ENCODE measurements at places on chromosomes 7 and 10.

- peak overlapping the region; percentile 89 for H3K4me3 ChIP-seq
- H3K36me3 ChIP-seq: peaks cover 44% of the 10 kb centered on the region
- no peaks in the 10 kb centered on the region for H3K27me3 ChIP-seq
- peaks cover 3% of the 10 kb centered on the region for H3K4me1 ChIP-seq
Observed at GRCh38 chr7:135169141-135169963, 1.2 kb downstream of the CYREN start.

DNA sequence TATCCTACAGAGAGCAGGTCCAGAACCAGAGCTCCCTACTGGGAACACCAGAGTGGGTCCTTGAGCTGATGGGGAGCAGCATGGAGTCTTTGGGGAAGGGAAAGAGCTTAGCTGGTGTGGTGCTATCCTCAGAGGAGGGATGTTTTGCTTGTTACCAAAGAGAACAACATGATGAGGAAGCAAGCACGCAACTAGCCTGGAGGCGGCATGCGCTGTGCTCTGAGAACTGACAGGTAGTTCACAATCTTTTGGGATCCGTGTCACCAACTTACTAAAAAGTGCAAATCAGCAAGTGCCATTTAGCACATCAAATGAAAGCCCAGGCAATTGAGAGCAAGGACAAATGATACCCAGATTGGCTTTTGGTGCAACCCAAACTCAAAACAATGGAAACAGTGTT, 257.9 kb downstream of the DPP6 start:
- H3K36me3 ChIP-seq: no peaks in the 10 kb centered on the region
- peaks cover 10% of the 10 kb centered on the region for H3K4me1 ChIP-seq
- DNase-seq: no peak
- no peaks in the 10 kb centered on the region for H3K27me3 ChIP-seq
- H3K27ac ChIP-seq: no peak overlapping the region
- no peak overlapping the region for H3K4me3 ChIP-seq

DNA sequence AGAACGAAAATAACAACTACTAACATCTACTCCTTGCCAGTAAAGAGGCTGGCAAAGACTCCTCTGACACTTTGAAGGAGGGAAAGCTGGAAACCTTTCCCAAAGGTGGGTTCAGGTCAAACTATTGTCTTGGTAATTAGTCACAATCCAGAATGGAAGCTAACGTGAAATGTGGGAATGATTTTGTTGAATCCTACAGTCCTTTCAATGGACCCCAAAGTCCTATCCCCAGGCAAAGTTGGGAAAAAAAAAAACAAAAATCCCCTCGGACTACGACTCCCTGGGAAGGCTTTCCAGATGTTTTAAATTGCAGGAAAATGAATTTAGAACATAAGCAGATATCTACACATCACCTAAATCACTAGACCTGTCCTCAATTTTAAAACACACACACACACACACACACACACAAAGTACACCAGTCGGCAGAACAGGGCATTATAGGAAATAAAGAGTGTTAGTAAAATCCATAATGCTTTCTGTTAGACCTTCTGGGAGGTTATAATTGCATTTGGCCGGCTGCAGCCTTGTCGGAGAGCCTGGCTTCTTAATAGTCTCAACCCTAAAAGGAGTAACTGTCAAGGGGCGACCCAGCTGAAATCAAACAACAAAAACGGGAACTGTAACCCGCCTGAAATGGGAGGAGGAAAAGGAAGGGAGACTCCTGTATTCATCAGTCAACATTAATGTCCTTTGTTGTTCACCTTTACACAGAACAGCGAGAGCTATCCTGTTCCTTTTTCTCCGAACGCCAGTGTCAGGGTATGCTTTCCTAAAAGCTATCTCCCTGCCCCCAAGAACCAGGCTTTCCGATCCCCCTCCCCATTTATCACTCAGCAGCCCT, 1.5 kb downstream of the DOCK4 start:
- no peak for DNase-seq
- no peaks in the 10 kb centered on the region for H3K36me3 ChIP-seq
- H3K4me3 ChIP-seq: peak overlapping the region; percentile 99
- H3K27ac ChIP-seq: peak overlapping the region; percentile 71

DNA sequence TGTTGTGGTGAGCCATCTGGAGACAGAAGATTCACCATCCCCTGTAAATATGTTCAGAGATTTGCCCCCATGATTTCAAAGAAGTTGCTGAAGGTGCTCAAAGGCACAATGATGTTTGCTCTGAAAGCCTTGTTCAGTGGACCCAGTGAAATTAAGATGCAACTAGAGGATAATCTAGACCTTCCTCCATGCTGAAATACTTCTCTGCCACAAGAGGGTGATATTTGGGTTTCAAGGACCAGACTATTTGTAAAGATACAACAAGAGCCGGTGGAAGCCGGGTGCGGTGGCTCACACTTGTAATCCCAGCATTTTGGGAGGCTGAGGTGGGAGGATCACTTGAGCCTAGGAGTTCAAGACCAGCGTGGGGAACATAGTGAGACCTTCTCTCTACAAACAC, 13.5 kb upstream of the MSRB2 start:
- no peaks in the 10 kb centered on the region for H3K27me3 ChIP-seq
- H3K27ac ChIP-seq: no peak overlapping the region
- no peaks in the 10 kb centered on the region for H3K36me3 ChIP-seq
- DNase-seq: no peak
- no peak overlapping the region for H3K4me3 ChIP-seq
- H3K4me1 ChIP-seq: no peaks in the 10 kb centered on the region

DNA sequence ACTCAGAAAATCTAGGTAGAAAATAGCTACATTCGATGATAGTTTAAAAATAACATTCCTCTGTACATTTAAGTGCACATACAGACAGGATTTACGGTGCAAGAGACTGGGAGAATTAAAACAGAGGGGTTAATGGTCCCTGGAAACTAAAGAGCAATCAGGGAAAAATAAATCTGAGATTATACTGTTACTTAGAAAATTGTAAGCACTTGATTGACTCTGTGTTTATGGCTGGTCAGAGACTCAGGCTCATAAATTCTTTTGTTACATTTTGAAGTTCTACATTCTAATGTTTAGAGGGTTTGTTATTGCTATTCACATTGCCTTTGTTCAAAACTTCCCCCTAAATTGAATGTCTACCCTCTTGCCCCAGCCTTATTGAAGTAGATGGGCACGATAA, 54.4 kb downstream of the CDCA7L start:
- H3K36me3 ChIP-seq: no peaks in the 10 kb centered on the region
- DNase-seq: no peak
- no peak overlapping the region for H3K27ac ChIP-seq

- peaks cover 4% of the 10 kb centered on the region for H3K4me1 ChIP-seq
- no peak for DNase-seq
- H3K36me3 ChIP-seq: no peaks in the 10 kb centered on the region
- no peak overlapping the region for H3K4me3 ChIP-seq
- no peaks in the 10 kb centered on the region for H3K27me3 ChIP-seq
Observed at GRCh38 chr7:45687721-45688120, 113.6 kb downstream of the ADCY1 start.

DNA sequence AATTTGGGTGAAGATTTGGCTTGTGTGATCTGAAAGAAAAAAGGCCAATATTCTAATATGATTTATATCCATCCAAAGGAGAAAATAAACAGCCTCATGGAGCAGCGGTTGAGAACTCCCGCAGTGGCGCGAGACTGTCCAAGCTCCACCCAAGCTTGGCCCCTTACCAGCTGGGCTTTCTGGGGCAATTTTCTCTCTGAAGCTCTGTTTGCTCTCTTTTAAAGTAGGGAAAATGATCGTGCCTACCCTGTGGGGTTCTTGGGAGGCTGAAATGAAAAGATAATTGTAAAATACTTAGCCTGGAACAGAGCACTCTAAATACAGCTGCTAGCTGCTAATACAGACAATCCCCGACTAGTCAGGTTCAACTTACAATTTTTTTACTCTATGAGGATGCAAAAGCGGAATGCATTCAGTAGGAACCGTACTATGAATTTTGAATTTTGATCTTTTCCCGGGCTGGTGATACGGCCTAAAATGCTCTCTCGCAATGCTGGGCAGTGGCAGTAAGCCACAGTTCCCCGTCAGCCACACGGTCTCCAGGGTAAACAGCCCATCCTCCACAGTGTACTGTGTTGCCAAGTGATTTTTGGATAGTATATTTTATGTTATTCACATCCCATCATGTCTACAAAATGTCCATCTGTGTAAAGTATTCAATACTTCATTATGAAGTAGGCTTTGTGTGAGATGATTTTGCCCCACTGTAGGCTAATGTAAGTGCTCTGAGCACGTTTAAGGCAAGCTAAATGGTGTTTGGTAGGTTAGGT, 137.7 kb downstream of the CHN2 start:
- H3K4me1 ChIP-seq: peaks cover 10% of the 10 kb centered on the region
- DNase-seq: no peak
- 0 out of 2 replicates have a peak, but pooled peaks cover 4% of the 10 kb centered on the region for H3K27me3 ChIP-seq

DNA sequence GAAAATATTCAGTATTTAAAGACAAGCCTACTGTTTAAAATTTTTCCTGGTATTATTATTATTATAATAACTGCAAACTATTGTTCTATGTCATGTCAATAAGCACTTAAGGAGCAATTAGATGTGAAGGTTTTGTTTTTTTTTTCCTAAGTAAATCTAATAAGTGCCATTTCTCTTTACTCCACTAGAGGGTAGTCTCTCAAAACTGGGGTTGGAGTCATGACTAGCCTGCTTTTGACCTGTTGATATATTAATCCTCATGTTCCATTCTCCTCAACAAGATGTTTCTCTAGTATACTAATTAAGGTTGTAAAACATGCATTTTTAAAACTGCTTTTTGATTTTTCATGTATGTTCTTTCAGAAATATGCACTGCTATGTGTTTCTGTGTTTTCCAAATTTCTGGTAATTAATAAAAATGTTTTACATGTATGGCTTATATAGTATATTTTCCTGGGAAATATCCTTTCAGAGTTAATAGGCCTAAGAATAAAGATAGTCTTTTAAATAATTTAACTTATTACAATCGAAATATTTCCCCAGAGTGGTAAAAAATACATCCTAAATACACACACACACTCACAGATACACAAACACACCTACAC, 1.0 kb upstream of the LRRN3 start:
- H3K4me3 ChIP-seq: no peak overlapping the region
- H3K27ac ChIP-seq: 0 out of 2 replicates have a peak overlapping the region, but pooled peaks have one; percentile 1
- DNase-seq: peak; percentile 61
- H3K36me3 ChIP-seq: no peaks in the 10 kb centered on the region
- H3K4me1 ChIP-seq: peaks cover 5% of the 10 kb centered on the region
- no peaks in the 10 kb centered on the region for H3K27me3 ChIP-seq

DNA sequence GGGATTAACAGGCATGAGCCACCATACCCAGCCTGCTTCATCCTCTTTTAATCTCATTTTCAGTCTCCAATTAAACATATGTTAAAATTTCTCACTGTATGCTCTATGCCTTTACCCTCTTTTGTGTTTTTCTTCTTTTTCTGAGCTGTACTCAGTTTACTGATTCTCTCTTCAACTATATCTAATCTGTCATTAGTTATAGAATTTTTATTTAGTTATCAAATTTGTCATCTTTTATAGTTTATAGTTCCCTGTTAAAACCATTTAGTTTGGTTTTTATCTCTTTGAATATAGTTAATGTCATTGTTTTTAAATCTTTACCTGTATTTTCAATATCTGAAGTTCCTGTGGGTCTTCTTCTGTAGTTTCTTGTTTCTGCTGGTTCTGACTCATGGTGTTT, 93.3 kb downstream of the KAT6B start:
- peaks cover 18% of the 10 kb centered on the region for H3K4me1 ChIP-seq
- no peaks in the 10 kb centered on the region for H3K27me3 ChIP-seq
- no peak for DNase-seq

- H3K4me1 ChIP-seq: no peaks in the 10 kb centered on the region
- no peak overlapping the region for H3K4me3 ChIP-seq
- H3K36me3 ChIP-seq: peaks cover 27% of the 10 kb centered on the region
- no peaks in the 10 kb centered on the region for H3K27me3 ChIP-seq
Observed at GRCh38 chr7:75889223-75889825, 10.5 kb downstream of the RHBDD2 start.

DNA sequence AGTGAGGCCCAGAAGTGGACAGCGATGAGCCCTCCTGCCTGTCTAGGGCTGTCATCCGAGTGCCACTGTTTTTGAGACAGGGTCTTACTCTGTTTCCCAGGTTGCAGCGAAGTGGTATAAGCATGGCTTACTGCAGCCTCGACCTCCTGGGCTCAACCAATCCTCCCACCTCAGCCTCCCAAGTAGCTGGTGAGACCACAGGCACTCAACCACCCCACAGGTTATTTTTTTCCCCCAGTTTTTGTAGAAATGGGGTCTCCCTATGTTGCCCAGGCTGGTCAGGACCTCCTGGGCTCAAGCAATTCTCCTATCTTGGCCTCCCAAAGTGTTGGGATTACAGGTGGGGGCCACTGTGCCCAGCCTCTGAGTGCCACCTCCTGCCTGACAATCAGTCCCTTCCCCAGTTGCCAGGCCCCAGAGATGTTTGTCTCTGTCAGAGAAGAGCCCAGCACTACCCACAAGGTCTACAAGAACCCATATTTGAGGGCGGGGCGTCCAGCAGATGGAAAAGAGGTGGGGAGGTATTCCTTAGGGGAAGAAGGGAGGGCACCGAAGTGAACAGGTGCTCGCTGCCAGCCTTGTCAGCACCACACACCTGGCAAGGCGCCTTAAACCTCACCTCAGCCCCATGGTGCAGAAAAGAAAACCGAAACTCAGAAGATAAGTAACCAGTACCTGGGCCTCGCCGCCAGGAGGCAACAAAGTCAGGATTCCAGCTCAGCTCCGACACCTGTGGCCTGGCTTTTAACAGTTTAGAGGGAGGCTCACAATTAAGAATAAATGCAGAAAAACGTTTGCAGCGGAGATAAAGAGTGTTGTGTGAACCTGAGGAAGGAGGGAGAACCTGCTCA, 77.4 kb upstream of the ANLN start:
- H3K4me3 ChIP-seq: no peak overlapping the region
- H3K4me1 ChIP-seq: peaks cover 10% of the 10 kb centered on the region

DNA sequence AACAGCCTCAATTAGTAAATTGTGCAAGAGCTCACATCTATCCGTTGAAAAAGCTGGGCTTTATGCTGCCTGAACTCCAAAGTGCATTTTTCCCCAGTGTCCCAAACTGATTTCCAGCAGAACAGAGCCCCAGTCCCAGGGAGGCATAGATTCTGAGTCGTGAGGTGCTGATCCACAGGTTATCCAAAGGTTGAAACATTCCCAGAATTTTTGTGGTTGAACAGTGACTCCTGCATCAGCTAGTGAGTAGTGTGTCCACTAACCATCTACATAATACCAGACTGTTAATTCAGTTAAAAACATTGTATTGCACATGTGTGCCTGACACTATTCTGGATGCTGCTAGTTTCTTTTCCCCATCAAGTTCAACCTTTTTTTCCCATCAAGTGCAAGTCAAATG, 761.5 kb downstream of the GATA3 start:
- H3K4me3 ChIP-seq: no peak overlapping the region
- H3K36me3 ChIP-seq: no peaks in the 10 kb centered on the region
- H3K27ac ChIP-seq: no peak overlapping the region
- no peak for DNase-seq

- peaks cover 20% of the 10 kb centered on the region for H3K4me1 ChIP-seq
- H3K27me3 ChIP-seq: no peaks in the 10 kb centered on the region
- no peaks in the 10 kb centered on the region for H3K36me3 ChIP-seq
- H3K27ac ChIP-seq: no peak overlapping the region
- H3K4me3 ChIP-seq: no peak overlapping the region
- DNase-seq: no peak
Observed at GRCh38 chr10:110535958-110536891, 31.3 kb upstream of the SMC3 start.

Measured in SK-N-SH (cell line).